Bronchial smooth muscle cell (primary cell): ENCODE measurements at places on chromosomes 16 and 17. TPM values are rescaled to one million over a fixed set of nuclear protein-coding genes. Genes with fewer than 3 reads are reported as not detected.

The C17orf100 gene
- 0.17 and 0.32 TPM in 2 replicates for total RNA-seq

The TBX2 gene
- 26.5 and 31.3 TPM in 2 replicates for total RNA-seq

The APOBR gene
- total RNA-seq, result not detected in 2 replicates

The SMIM36 gene
- not detected in 2 replicates for total RNA-seq

The TMEM98 gene
- total RNA-seq, result 102 and 280 TPM in 2 replicates

The ASGR1 gene
- total RNA-seq, result 0.86 and 1.6 TPM in 2 replicates

The ANKRD40CL gene
- total RNA-seq, result not detected in 2 replicates

The GJD3 gene
- 2.4 and 3.0 TPM in 2 replicates for total RNA-seq

The ZFPM1 gene
- total RNA-seq, result 1.0 and 1.9 TPM in 2 replicates

The CA4 gene
- 0.09 TPM in 1 of 2 replicates, not detected in the other for total RNA-seq

The CYB5B gene
- total RNA-seq, result 40.3 and 46.7 TPM in 2 replicates

The ERN2 gene
- 0.26 and 1.3 TPM in 2 replicates for total RNA-seq

The ZNF205 gene
- 12.1 and 14.3 TPM in 2 replicates for total RNA-seq

The SYNGR3 gene
- 2.7 and 2.9 TPM in 2 replicates for total RNA-seq

The RASD1 gene
- total RNA-seq, result 0.43 and 0.79 TPM in 2 replicates

The MAPT gene
- 0.32 and 0.60 TPM in 2 replicates for total RNA-seq

The PRSS21 gene
- 1.6 TPM in 1 of 2 replicates, not detected in the other for total RNA-seq

The PIGS gene
- total RNA-seq, result 26.6 and 49.2 TPM in 2 replicates

The PDIA2 gene
- under 0.01 and 0.17 TPM in 2 replicates for total RNA-seq

The OR2C1 gene
- total RNA-seq, result 0.16 and 0.43 TPM in 2 replicates

The CSH1 gene
- not detected in 2 replicates for total RNA-seq

The MT4 gene
- not detected in 2 replicates for total RNA-seq

The CCR7 gene
- not detected in 2 replicates for total RNA-seq

The HIC1 gene
- 32.2 and 32.5 TPM in 2 replicates for total RNA-seq
